ENCODE measurements at places on chromosomes 11 and 22.

- DNase-seq: no peak
Observed at GRCh38 chr22:38075105-38075825, 8.7 kb downstream of the SLC16A8 start.

- DNase-seq: no peak
Observed at GRCh38 chr11:32225571-32226285, 134.9 kb downstream of the RCN1 start.

DNA sequence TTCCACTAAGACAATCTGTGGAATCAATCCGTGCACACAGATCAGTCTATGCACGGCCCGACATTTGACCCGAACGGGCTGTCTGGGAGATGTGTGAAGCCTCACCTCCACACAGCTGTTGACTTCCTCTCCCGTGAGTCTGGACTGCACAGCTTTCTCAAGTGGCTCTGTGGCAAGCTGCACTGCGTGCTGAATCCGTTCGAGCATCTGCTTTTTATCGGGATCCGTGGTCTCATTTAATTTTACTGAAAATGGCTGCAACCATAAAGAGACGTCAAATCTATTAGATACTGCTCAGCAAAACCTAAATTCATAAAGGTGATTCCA, 19.3 kb downstream of the CARS1 start:
- DNase-seq: no peak

GRCh38 chr11:12156301-12157140, 46.1 kb downstream of the MICAL2 start:
- DNase-seq: no peak

DNA sequence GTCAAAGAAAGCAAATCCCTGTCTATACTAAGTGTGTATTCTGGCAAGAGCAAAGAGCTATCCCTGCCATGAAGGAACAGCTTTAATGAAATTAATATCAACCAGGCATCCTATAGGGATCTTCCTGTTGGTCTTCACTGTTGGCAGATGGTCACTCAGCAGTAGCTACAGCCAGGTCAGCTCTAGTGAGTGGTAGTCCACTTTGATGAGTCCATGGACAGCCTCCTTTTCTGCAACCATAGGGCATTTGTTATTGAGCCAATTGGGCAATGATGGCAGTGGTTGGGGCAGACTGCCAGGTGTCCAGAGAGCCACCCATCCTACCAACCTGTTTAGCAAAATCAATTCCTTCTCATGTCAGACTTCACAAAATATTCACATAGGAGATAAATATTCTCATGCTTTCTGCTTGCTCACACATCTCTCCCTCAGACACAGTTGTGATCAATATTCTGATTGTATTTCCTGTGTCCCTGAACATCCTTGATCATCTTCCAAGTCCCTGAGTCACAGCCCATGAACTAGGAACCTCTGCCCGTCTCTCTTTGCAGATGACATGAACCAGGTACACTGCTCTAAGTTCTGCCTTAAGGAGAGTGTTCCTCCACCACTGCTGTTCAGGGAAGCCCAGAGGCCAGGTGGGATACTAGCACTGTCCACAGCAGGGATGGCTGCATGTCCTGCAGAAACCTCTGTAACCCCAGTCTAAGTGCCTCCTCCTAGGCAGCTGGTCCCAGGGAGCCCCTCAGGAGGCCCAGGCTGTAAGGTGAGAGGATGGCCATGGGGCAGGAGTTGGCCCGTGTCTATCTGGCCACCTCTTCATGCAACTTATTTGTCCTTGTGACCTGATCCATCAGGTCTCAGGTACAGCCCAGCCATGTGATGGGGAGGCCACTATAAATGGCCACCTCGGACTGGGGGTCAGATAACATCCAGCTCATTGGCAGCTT, 74.2 kb upstream of the IGLL5 start:
- no peak for DNase-seq

- DNase-seq: no peak
Observed at GRCh38 chr11:9144828-9145227, 53.4 kb upstream of the SCUBE2 start.

DNA sequence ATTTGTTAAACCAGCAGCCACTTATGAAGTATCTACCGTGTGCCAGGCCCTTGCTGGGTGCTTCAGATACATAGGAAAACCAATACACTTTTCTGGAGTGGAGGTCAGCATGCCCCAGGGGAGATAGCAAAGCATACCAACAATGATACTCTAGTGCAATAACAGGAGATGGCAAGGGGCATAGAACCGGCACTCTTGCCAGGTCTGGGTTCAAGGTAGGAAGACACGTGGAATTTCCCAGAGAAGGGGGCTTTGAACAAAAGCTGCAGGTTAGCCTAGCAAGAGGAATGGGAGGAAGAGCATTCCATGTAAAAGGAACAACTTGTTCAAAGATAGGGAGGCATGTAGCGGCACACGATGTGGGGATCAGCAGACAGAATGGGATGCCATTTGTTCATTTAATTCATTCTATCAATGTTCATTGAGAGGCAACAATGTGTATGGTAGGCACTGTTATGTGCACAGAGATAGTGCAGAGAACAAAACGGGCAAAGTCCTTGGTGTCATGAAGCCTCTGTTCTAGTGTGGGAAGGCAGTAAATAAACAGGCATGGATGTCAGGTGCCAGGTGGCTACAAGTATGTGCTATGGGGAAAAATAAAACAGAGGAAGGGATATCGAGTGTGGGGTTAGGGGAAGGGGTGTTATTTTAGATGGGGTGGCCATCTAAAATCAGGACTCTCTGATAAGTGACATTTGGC, 162.6 kb upstream of the E2F8 start:
- DNase-seq: no peak

GRCh38 chr22:37088108-37088605, 21.4 kb downstream of the TMPRSS6 start:
- DNase-seq: peak; percentile 53

- DNase-seq: no peak
Observed at GRCh38 chr11:122642472-122642922, 13.0 kb upstream of the UBASH3B start.

- DNase-seq: no peak
Observed at GRCh38 chr11:119578521-119579191, 150.3 kb downstream of the NECTIN1 start.

DNA sequence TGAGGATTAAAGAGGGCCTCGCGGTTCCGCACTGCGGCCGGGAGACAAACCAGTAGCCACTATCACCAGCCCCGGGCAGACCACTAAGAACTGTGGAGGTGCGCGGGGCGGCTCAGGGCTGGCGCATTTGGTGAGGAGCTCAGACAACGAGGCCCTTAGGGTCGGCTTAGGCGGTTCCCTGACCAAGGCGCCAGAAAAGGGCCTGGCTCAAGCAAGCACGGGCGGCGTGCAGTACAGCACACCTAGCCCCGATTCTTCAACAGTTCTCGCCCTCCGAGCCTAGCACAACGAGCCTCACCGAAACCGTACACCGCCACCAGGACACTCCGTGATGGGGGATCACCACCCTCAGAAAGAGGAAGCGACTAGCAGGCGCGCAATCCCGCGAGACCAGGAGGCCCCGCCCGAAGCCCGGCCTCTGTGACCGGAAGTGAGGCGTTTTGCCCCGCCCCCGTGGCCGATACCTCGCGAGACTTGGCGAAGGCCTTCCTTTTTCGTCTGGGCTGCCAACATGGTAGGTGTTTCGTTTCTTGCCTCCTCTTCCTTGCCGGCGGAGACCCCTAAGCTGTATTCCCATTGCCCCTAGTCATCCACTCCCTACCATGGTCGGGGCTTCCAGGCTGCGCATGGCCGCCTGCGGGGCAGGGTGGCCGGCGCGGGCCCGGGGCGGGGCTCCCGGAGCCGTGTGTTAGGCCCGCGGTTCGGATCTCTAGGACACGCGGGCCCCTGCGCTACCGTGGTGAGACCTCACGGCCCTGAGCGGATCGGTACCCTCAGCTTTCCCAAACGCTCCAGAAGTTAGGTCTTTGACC, at the start of the genes RPL27A and TRIM66:
Gene RPL27A, plus strand, starts transcription at position 490 of the 812 bp plus-strand sequence. Its CDS starts 22 bp downstream, at position 512.
Gene TRIM66, minus strand, starts transcription at position 363 of the 812 bp plus-strand sequence. CDS start 10,391 bp downstream, outside the sequence.
- peak; percentile 99 for DNase-seq

GRCh38 chr11:35126879-35127581, 11.9 kb upstream of the CD44 start:
- no peak for DNase-seq

GRCh38 chr22:29212743-29213142, 7.0 kb downstream of the EMID1 start:
- DNase-seq: no peak

- peak; percentile 89 for DNase-seq
Observed at GRCh38 chr11:1572197-1573076, at the start of gene DUSP8. DUSP8 (minus strand) TSS chr11:1572271; CDS start chr11:1565826, 6,445 bp downstream.

GRCh38 chr11:83863272-83863671, 577.1 kb upstream of the CCDC90B start:
- DNase-seq: no peak

- DNase-seq: peak; percentile 42
Observed at GRCh38 chr11:10414659-10415058, 40.4 kb upstream of the AMPD3 start.

DNA sequence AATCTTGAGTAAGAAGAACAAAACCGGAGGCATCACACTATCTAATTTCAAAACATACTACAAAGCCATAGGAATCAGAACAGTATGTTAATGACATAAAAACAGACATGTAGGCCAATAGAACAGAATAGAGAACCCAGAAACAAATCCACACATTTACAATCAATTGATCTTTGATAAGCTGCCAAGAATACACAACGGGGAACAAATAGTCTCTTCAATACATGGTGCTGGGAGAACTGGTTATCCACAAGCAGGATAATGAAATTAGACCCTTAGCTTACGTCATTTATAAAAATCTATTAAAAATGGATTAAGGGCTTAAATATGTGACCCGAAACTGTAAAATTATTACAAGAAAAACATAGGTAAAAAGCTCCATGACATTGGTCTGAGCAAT, 417.7 kb downstream of the INSC start:
- DNase-seq: no peak

DNA sequence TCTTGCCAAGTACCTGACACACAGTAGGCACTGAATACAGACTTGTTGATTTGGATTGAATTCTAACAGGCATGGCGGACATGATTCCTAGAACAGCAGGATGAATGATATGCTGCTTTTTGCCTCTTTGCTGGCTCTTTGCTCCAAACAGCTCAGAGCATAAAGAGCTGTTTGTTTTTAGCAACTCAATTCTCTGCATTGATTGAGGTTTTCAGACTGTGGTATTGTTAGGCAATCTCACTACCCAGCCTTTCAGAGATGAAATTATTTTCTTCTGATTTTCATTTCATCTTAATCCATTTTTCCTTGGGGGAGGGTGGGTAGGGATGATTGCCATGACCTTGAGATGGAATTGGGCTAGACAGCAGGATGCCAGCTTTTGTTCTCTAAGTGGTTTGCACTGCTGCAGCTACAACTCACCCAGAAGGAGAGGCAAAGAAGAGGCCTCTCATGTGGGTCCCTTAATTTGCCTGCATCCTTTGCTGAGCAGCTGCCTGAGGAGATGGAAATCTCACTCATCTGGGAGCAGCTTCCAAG, 20.5 kb downstream of the COA4 start:
- DNase-seq: no peak

- DNase-seq: no peak
Observed at GRCh38 chr22:27851974-27852746, 50.6 kb upstream of the MN1 start.

DNA sequence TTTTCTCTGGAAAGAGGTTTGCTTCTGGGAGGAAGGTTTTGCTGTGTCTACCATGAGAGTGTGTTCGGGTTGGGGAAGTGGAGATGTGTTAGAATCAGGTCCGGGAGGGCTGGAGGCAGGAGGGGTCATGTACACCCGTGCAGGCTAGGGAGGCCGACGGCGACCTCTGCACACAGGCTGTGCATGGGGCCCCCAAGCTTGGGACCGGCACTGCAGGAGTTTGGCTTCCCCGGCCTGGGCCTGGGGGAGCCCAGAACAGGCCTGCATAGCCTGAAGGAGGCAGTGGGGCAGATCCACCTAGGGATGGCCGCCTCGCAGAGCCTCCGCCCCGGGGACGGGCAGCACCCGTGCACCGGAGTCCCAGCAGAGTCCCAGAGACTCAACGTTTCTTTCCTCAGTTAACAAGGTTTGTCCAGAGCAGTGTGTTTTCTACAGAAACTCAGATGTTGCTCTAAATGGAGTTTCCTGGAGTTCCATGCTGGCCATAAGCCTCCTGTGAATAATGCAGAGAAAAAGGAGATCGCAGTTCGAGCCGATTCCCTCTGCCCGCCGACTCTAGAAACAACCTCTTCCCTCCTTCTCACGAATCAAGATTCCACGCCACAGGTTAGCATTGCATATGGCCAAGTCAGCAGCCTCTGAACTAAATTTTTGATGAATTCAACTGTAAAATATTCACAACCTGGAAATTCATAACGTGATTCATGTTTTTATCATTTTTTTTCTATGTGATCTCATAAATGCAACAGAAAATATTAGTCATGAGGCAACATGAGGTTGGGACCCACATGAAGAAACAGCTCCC, 427.3 kb downstream of the BRD1 start:
- no peak for DNase-seq

DNA sequence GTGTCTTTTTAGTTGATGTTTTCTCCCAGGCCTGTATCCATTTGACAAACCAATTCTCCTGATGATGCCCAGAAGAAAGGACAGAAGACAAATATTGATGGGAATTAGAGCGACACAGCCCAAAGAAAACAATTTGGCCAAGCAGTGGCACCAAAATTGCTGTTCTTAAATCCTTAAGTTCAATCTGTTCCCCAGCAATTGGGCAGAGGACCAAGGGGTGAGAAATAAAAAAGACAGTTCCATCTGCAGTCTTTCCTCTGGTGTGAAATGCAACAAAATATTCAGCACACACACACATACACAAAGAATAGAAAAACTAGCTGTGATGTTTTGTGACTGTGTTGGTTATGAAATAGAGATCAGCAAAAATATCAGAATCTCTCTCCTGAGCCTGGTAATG, 38.0 kb upstream of the ASPHD2 start:
- no peak for DNase-seq

GRCh38 chr11:33387996-33388395, 130.8 kb downstream of the HIPK3 start:
- no peak for DNase-seq

DNA sequence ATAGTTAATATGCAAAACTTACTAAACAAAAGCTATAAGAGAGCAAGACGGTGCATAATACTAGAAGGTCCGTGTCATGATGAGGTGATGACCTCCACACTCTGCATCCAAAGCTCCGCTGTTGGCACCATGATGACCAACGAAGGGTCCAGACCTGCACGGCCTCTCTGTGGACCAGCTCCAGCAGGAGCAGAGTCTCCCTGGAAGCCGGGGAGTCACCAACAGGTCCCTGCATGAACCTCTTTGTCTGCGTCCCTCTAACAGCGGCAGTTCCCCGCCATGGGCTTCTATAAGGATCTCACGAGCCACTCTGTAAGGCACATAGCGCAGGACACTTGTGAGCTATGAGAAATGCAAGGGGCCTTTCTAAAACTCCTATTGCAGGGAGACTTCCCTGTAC, 517.3 kb downstream of the BRD1 start:
- no peak for DNase-seq

All from activated CD4-positive, alpha-beta T cell treated with anti-CD3 and anti-CD28 coated beads, Interleukin-10, Interleukin-2, amounts not matched to agents 100 ng/mL and 50 ng/mL, durations not matched to agents 16 hours and 8 hours (primary cell).